Hematopoietic multipotent progenitor cell treated with erythropoietin and hydrocortisone succinate and interleukin-3 and kit ligand, for 17 days (in vitro differentiated cells): ENCODE measurements at places on chromosomes 4 and X.

DNA sequence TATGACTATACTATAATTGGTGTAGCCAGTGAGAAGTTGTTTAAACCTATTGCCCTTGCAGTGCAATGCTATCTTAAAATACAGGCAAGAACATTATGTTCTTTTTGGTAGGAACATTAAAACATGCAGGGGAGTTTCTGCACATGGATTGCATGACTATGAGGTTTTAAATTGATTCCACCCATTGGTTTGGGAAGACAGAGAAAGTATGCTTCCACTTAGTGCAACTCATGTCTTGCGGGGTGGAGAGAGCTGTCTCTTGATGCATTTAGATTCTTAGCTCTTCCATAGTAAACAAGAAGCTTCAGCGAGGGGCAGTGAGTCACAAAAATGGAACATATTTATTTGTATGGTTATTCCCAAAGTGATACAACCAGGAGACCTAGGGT, 39.5 kb upstream of the RASL11B start:
- no peak for DNase-seq

GRCh38 chr4:65865489-65865888, 195.2 kb upstream of the EPHA5 start:
- DNase-seq, result no peak

DNA sequence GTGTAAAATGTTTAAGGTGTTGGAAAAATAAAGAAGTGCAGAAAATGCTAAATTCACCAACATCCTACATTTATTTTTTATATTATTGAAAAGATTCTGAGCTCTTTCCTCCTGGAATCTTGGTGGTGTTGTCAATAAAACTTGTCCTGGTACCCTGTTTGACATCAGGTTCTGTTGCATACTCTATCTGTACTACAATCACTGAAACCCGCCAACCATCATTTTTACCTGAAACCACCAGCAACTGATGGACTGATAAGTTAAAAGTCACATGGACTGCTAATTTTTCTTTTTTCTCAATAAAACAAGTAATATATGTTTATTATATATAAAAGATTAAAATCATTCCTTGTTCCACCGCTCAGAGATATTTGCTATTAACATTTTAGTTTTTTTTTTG, 23.4 kb downstream of the STAP1 start:
- no peak for DNase-seq

GRCh38 chr4:15551740-15552446, 82.2 kb downstream of the CC2D2A start:
- DNase-seq, result no peak

GRCh38 chr4:183887351-183887750, 17.8 kb upstream of the STOX2 start:
- DNase-seq, result no peak

GRCh38 chr4:40812856-40813255, 63.1 kb downstream of the NSUN7 start:
- no peak for DNase-seq

DNA sequence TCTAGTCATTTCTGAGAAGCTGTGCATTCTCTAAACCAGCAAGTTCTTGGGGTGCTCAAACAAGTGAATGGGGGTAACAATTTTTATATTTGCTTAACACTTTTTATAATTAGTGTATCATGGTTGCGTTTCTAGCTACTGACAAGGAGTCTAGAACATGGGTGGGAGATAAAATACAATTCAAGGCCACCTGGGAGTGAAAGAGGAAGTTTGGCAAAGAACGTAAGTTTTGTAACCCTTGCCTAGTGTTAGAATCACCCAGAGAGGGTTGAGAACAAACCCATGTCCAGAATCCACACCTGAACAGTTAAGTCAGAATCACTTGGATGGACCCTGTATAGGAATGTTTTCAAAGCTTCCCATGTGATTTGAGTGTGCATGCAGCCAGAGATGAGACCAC, 92.7 kb downstream of the AFF2 start:
- no peak for DNase-seq
